ENCODE measurements at places on chromosomes 5 and 9.

DNA sequence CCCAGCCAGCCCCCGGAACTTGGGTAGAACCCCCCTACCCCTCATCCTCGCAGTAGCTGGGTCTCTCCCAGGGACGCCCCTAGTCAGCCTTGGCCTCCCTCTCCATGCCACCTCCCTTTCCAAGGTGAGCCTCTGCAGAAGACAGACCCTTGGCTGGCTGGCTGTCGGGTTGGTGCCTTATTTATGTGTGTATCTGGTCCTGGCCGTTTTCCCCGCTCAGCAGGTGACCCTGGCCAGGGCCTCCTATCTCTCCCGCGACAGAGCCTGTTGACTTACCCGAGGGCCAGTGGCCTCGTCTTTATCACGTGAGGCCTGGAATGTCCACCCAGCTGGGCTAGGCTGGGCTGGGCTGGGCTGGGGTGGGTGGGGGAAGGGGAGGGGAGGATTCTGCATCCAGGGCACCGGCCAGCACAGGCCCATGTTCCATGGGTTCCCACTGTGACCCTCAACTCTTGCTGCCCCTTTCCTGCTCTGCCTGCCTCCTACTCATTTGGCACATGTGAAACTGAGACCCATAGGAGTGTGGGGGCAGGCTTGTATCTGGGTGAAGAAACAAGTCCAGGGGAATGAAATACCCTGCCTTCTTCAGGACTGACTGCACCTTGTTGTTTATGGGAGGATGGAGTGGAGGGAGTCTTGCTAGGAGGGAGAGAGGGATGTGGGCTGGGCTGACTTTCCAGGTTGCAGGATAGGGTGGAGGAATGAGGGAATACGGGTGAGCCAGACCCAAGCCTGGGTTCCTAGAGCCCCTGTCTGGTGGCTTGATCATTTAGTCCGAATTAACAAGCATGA, 3.1 kb downstream of the CXXC5 start:
- peak; percentile 97 for DNase-seq
- H3K4me3 ChIP-seq = peak overlapping the region; percentile 77
- peaks cover 63% of the 10 kb centered on the region for H3K4me1 ChIP-seq
- peak overlapping the region; percentile 97 for H3K27ac ChIP-seq

- no peaks in the 10 kb centered on the region for H3K36me3 ChIP-seq
- H3K4me3 ChIP-seq = peak overlapping the region; percentile 34
- peaks cover 14% of the 10 kb centered on the region for H3K4me1 ChIP-seq
- DNase-seq = no peak
- peak overlapping the region; percentile 77 for H3K27ac ChIP-seq
- peaks cover 6% of the 10 kb centered on the region for H3K27me3 ChIP-seq
Observed at GRCh38 chr5:132259069-132259851, 1.8 kb downstream of the PDLIM4 start.

- H3K4me1 ChIP-seq = peaks cover 7% of the 10 kb centered on the region
- no peaks in the 10 kb centered on the region for H3K36me3 ChIP-seq
- no peaks in the 10 kb centered on the region for H3K27me3 ChIP-seq
Observed at GRCh38 chr9:96450613-96451528, 902 bp downstream of the HABP4 start.

DNA sequence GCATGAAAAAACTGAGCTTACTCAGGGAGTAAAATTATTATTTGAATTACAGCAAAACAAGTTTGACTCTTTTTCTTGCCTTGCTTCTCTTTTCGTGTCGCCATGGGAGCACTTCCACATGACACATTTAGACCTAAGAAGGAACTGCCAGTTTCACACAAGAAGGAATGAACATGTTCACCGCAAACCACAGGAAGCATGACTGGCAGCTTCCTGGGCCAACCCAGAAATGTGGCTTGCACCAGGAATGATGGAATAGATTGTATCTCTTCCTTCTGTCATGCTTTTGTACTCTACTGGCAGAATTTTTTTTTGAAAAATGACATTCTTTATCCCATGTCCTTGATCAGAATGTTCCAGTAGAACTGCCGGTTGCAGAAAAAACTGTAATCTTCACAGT, 32.9 kb upstream of the MAN2A1 start:
- no peak overlapping the region for H3K4me3 ChIP-seq
- H3K4me1 ChIP-seq = no peaks in the 10 kb centered on the region
- no peak overlapping the region for H3K27ac ChIP-seq
- H3K27me3 ChIP-seq = no peaks in the 10 kb centered on the region
- no peaks in the 10 kb centered on the region for H3K36me3 ChIP-seq
- peak; percentile 30 for DNase-seq

DNA sequence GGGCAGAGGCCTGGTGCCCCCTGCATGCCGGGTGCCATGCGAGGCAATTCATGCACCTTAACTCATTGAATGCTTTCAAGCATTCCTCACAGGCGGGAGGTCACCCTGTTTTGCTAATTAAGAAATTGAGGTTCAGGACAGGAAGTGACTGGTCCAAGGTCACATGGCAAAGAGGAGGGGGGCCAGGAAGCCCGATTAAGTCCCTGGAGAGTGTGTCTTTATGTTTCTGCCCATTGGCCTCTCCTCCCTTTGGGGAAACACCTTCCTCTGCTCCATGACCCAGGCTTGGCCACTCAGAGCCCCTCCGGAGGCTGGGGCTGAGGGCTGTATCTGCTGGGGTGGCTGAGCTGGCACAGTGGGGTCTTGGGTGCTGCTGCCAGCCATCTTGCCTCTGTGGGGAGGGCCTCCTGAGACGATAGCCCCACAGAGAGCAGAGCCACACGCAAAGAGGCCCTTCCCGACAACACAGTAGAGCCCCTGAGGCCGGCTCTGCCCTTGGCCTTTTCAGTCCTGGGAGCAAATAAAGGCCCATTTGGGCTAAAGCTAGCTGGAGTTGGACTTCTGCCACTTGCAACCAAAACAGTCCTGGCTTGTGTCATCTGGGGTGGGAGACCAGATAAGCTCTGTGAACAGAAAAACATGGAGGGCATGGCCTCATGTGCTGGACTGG, 90.8 kb upstream of the NEURL1B start:
- DNase-seq = no peak
- H3K4me1 ChIP-seq = no peaks in the 10 kb centered on the region
- H3K4me3 ChIP-seq = no peak overlapping the region
- H3K36me3 ChIP-seq = no peaks in the 10 kb centered on the region

DNA sequence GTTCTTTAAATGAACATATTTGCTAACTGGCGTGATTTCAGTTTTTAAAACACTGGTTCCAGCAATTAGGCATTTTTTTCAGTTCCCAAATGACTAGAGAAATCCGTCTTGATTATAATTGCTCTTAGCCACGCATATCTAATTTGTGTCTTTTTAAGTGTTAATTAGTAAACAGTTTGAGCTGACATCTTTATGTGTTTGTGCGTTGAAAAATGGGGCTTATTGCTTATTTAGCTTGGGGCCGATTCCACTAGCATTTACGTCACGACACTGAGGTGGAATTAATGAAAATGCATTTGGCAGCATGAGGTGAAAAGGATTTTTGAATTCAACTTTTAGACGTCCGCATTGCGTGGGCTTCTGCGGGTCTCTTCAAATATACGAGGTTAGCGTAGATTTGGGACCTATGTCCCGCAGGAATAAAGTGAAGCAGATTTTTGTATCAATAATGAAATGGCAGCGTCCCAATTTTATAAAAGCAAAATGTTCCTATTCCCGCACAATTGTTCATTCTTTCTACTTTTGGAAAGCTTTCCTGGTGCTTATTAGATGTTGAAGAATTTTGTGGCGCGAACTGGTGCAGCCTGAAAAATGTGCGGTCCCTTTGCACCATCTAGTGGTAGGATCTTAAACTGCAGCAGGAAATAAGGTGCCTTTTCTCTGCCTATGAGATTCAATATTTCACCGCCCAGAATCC, 122.7 kb upstream of the LMX1B start:
- no peaks in the 10 kb centered on the region for H3K4me1 ChIP-seq
- DNase-seq = no peak
- H3K36me3 ChIP-seq = no peaks in the 10 kb centered on the region
- no peak overlapping the region for H3K27ac ChIP-seq
- H3K4me3 ChIP-seq = no peak overlapping the region

DNA sequence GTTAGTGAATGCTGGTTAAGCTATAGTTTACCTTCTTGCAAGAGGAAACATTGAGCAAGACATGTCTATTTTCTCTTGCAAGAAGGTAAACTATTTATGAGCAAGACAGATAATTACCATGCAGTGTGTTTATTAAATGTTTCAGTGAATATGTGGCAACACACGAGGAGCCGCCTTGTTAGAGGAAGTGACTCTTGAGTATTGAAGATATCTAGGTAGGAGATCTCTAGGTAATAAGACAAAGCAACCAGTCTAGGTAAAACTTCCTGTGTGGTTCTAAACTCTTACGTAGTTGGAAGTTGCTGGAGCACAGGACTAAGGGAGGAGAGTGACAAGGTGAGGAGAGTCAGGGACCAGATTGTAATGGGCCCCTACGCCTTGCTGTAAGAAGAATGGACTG, 16.8 kb downstream of the SKP2 start:
- peaks cover 73% of the 10 kb centered on the region for H3K36me3 ChIP-seq
- no peak overlapping the region for H3K27ac ChIP-seq
- no peak overlapping the region for H3K4me3 ChIP-seq
- H3K4me1 ChIP-seq = no peaks in the 10 kb centered on the region
- no peaks in the 10 kb centered on the region for H3K27me3 ChIP-seq

GRCh38 chr5:175718401-175719108, 60.7 kb downstream of the HRH2 start:
- no peak overlapping the region for H3K27ac ChIP-seq
- no peaks in the 10 kb centered on the region for H3K36me3 ChIP-seq
- no peak for DNase-seq

DNA sequence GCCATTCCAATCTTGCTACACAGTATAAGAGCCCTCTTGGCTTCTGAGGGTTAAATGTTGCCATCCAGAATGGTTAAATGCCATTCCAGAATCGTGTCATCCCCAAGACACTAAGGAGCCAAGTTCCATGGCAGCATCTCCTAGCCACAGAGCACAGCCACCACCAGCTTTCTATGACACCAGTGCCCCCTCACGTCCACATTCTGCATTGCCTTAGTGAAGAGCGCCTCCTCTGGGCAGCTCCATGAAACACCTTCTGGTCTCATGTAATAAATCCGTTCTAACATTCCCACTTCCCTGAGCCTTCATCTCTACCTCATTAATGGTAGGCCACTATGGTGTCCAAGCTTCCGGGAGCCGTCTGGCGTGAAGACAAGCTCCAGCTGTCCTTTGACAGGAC, 12.4 kb downstream of the CBY3 start:
- no peak overlapping the region for H3K4me3 ChIP-seq
- no peaks in the 10 kb centered on the region for H3K27me3 ChIP-seq
- H3K27ac ChIP-seq = no peak overlapping the region
- H3K36me3 ChIP-seq = no peaks in the 10 kb centered on the region

DNA sequence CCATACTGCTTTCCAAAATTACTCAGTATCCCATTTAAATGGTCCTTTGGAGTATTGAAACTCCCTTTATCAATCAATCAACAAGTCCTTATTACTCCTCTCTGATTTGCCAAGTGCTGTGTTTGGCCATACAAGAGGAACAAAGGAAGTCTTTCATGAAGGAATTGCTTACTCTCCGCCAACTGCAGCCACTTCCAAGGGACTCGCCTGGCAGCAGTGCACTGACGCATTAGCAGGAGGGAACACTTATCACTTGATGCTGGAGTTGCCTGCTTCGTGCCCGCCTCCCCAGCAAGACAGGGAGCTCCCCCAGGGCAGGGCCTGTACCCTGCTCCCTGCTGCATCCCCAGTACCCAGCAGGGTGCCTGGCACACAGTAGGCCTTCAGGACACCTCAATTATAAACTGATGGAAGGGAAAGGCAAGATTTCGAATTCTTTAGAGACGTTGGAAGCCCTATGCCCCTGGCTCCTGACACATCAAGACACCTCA, 97.9 kb downstream of the CRB2 start:
- peaks cover 5% of the 10 kb centered on the region for H3K36me3 ChIP-seq
- H3K4me3 ChIP-seq = no peak overlapping the region
- no peaks in the 10 kb centered on the region for H3K4me1 ChIP-seq
- no peaks in the 10 kb centered on the region for H3K27me3 ChIP-seq

- no peaks in the 10 kb centered on the region for H3K27me3 ChIP-seq
- H3K36me3 ChIP-seq = no peaks in the 10 kb centered on the region
- no peak for DNase-seq
- H3K4me1 ChIP-seq = no peaks in the 10 kb centered on the region
- H3K27ac ChIP-seq = no peak overlapping the region
Observed at GRCh38 chr5:165996201-165996875, 2295.1 kb upstream of the WWC1 start.

GRCh38 chr5:77709993-77710685, 66.0 kb downstream of the TBCA start:
- DNase-seq = no peak
- H3K36me3 ChIP-seq = peaks cover 7% of the 10 kb centered on the region
- H3K27me3 ChIP-seq = no peaks in the 10 kb centered on the region
- H3K27ac ChIP-seq = no peak overlapping the region
- H3K4me1 ChIP-seq = peaks cover 12% of the 10 kb centered on the region

All from gastrocnemius medialis (tissue), 4 donors.